ENCODE measurements at places on chromosomes 4 and X.
A peak's percentile ranks its signal among the peaks of the same experiment; 100 is the strongest.

DNA sequence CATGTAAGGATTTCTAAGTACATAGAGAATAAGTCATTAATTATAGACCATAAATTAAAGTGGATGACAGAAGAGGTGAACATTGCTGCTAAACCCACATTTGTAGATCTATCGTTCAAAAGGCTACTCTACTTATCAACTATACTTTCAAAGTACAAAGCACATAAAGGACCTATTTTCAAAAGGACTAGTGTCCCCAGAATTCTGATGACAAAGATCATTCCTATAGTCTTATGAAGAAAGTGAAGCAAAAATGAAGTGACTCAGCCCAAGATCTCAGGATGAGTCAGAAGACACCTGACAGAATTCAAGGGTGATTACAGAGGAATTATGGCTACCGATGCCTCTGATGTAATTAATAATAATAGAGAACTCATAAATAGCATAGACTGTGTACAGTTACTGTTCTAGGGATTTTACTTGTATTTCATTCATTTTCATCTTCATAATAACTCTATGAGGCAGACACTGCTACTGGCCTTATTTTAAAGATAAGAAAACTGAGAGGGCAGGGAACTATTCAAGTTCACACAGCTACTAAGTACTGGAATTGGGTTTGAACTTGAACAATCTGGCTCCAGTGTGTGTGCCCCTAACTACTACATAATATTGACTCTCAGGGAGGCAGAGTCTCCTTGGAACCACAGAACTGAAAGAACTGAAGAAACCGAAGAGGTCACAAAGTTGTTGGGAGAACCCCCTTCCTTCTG, 17.1 kb downstream of the USP46 start:
- peak; percentile 22 for DNase-seq

DNA sequence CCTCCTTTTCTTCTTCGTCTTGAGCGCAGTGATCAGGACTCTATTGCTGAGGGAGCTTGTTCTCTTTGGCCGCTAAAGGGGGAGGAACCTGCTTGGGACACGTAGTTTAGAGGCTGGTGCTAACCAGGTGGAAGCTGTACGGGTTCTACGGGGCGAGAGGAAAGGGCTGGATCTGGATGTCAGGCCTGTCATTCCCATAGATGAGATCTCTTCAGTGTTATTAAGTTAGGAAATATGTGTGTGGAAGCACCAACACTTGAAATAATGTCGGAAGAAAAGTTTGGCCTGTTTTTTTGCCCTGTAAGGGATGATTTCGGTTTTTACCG, 643 bp downstream of the SRP72 start:
- no peak for DNase-seq

DNA sequence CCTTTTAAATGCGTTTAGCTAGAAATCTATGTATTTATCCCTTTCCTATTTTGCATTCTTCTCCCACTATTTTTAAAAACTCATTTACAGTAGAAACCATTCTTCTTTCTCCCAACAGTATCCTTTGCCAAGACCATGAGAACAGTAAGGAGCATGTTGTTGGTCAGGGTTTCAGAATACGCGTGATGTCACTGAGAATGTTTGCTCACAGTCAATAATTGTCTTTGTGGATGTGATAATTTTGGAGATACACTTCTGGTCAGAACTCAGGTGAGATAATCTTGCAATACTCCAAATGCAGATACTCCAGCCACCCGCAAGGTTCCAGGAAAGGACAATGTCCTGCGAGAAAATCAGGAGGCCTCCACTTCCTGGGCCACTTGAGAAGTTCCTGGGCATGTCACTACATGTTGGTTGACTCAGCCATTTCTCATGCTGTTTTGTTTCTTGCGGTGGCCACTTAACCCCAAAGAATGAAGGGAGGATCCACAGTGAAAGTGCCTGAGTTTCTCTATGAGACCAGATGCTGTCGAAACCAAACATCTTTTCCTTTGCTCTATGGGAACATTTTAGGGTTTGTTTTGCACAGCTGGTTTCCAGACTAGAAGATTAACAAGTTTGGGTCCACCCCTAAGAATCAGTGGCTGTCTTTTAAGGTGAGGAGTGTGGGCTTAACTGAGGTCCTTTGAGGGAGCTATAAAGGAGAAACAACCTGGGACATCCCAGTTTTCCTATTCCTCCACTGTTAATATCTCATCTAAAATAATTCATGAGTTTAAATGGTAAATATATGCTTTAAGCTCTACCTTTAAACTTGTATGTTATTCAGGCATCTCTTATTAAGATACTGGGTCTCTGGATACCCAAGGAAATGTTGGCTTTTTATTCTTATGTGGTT, 116.0 kb downstream of the SOWAHB start:
- peak; percentile 90 for DNase-seq

- DNase-seq, result no peak
Measured at GRCh38 chr4:98620087-98620784, 38.2 kb downstream of the TSPAN5 start.

- DNase-seq, result no peak
Measured at GRCh38 chrX:9642270-9642995, 123.2 kb downstream of the GPR143 start.

GRCh38 chrX:15469613-15470012, 23.5 kb downstream of the PIR start:
- no peak for DNase-seq

GRCh38 chr4:45350438-45350837, 624.1 kb upstream of the GNPDA2 start:
- DNase-seq, result no peak

DNA sequence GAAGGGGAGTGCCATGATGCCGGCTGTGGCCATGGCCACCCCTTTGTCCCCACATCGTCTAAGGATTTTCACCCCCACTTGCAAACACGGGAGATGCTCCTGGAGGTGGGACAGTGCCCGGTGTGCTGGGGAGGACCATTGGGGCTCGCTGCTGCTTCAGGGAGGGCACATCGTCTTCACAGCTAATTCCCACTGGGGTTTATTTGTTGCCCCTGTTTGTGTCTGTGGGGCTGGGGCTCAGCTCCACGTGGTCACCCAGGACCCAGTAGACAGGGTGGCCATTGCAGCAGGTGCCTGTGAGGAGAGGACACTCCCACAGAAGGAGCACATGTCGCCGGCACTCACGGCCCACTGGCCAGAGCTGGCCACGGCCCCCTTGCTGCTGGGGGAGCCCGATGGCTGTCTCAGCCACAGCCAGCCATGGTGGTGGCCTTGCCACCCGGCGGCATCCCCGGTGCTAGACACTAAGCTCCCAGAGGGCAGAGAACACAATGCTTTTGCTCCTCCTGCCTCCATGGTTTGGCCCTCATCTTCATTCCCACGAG, 27.8 kb upstream of the GRPEL1 start:
- no peak for DNase-seq

- no peak for DNase-seq
Measured at GRCh38 chr4:184322328-184323025, 104.8 kb upstream of the ENPP6 start.

DNA sequence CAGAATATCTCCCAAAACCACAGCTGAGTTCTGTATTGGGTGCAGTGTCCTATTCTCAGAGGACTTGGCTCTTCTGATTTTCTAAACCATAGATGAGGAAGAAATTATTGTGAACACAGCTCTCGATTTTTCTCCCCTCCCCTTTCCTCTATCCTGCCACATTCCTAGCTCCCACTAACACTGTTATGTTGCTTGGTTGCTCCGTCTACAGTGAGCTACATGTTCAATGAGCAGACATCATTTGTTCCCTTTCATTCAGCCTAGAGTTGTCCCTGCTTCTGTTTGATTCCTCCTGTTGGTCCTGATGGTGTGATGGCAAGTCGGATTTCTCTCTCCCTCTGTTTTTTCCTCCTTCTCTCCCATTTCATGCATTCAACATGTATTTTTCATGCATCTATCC, 65.9 kb downstream of the DIPK2B start:
- DNase-seq, result no peak

DNA sequence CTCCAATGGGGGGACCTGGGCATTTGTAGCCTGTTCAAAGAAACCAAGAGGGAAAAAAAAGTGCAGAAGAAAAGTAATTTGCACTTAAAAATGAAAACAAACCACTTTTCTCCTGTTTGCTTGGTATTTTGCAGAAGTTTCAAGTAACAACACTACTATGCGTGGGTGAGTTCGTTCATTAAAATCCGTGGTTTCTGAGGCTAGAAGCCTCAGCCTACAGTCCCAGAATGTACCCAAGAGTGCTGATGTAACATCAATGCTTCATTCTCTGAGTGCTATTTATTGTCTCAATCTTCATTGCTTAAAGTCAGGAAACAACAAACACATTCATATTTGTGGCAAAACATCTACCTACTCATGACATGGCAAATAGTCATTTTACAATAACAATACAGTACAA, 29.2 kb downstream of the LGI2 start:
- DNase-seq, result no peak

DNA sequence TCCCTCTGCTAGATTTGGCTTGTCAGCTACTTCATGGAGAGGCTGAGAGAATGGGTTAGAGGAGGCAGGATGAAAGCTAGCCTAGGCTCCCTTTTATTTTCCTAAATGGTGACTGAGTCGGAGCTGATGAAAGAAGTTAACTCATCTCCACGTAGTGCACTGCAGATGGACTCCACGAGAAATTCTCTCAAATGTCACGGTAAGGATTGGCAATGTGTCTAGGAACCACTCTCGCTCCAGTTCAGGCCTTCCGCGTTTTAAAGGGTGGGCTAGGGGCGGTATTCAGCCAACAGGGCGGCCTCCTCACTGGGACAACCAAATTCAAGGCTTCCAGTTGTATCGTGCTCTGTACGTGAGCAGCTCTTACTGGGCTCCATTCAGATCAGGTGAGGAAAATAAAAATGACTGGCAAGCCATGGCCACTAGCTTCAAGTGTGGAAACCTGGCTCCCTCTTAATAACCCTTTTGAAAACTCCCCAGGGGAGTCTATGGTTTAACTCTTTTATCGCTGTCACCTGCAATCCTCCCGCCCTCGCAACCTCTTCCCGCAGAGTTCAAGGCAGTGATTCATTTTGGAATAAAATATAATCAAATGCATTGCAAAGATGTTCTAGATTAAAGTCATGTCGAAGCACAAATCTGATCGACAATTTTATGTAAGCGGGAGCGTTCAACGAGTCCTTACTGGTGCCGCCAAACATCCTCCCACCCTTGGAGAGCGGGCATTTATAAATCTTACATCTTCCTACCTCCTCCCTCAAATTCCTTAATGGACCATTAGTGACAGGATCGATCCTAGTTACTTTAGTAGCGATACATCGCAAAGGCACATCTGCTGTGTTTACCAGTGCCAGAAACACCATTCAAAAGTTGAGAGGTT, 1.2 kb downstream of the SPOCK3 start:
- DNase-seq, result no peak

DNA sequence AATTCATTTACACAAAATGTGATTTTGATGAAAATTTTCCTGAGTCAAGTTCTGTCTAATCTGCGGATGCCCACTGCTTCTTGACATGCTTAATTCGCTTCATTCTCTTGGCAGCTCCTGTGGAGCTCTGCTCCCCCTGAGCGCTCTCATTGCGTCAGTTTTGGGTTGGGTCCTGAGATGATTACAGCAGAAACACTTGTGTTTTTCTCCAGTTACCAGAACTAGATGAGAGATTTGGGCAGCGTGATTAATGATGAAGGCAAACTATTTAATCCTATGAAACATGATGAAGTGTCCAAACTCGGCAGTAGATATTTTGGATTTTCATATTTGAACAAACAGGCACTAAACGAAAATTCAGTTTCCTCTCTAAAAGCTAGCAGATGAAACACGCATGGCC, 4.2 kb upstream of the CXCL1 start:
- DNase-seq, result no peak

- no peak for DNase-seq
Measured at GRCh38 chr4:96524311-96524875, 684.5 kb downstream of the PDHA2 start.

DNA sequence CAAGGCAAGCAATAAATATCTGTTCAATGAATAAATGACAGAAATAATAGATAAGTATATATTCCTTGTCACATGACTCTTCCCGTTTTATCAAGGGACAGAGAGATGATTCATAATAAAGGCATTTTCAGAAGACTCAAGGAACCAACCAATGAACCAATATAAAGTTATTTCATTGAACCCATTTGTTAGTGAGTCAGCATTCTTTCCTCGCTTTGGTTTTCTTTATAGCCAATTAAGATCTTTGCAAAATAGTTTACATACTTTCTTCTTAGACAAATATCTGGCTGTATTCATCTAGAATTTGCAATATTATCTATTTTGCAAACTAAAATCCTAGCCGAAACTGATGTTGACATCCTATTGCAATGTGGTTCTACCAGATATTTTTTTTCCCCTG, 269.4 kb downstream of the IL15 start:
- DNase-seq, result peak; percentile 64

- no peak for DNase-seq
Measured at GRCh38 chrX:42499620-42500019, 278.3 kb downstream of the PPP1R2C start.

DNA sequence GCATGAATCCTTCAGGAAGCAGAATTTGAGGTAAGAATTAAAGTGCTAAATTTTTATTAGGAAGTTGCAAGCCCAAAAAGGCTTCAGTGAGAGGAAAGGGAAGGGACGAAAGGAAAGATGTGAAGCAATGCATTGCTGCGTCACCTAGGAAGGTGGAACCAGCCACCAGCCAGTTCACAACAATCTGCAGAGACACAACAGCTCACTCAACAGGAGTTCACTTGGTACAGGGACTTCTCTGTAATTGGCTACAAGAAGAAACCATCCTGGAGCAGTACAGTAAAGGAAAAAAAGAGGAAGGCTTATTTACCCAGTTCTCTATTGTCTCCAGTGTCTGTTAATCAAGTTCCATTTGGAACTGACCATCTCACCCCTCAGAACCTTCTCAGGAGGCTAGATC, 157.6 kb downstream of the HNRNPD start:
- no peak for DNase-seq

DNA sequence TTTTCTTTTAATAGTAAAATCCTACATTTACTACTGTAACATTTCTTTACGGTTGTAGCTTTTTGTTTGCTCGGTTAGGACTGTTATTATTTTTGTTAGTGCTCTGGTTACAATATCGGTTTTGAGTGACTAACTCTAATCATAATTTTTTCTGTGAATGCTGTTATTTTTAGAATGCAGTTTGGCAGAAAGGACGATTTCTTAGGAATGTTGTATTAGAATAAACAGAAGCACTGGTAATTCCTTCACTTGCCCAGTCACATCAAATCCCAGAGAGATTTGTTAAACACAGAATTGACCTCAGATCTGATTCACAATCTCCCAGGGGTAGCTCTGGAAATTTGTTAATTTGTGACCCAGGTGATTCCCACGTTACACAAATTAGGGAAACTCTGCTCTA, 21.7 kb downstream of the DDIT4L start:
- peak; percentile 80 for DNase-seq

Measured in AG08395 (cell line).